ENCODE measurements at places on chromosomes 11 and 22. TPM values are rescaled to one million over a fixed set of nuclear protein-coding genes. Genes with fewer than 3 reads are reported as not detected.

OPCML gene
- not detected for total RNA-seq

DDI1 gene
- total RNA-seq: not detected

GDPD5 gene
- total RNA-seq: 18.2 TPM

DDTL gene
- total RNA-seq: 3.3 TPM

UPK3A gene
- total RNA-seq: not detected

NNMT gene
- total RNA-seq: not detected

DNA sequence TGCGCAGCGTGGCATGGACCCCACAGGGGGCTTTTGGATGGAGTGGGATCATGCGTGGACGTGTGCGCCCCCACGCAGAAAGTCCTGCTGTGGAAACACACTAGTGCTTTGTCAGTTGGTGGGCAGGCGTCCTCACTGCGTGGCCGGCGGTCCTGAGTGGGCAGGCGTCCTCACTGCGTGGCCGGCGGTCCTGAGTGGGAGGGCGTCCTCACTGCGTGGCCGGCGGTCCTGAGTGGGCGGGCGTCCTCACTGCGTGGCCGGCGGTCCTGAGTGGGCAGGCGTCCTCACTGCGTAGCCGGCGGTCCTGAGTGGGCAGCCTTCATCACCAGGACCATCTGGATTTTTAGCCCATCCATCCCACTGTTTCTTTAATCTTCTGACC, 205.9 kb downstream of the TBC1D22A start:
- DNase-seq: no peak

DNA sequence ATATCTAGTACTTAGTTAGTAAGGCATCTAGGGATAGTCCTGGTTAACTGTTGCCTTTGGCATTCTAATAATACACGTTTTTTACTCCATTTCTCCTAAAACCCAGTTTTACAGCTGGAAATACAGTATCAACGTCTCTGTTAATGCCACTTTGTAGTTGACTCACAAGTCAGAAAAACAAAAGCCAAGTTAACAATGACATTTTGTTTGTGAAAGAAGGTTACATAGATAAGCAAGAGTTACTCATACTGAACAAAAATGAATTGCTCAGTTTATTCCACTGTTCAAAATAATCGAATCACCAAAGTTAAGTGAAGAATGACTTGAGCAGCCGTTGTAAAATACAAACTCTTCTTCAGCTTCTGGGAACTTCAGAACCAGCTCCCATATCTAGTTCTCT, 540.3 kb downstream of the ETS1 start:
- no peak for DNase-seq

- no peak for DNase-seq
Measured at GRCh38 chr11:69425444-69425843, 56.0 kb upstream of the LINC01488 start.

DNA sequence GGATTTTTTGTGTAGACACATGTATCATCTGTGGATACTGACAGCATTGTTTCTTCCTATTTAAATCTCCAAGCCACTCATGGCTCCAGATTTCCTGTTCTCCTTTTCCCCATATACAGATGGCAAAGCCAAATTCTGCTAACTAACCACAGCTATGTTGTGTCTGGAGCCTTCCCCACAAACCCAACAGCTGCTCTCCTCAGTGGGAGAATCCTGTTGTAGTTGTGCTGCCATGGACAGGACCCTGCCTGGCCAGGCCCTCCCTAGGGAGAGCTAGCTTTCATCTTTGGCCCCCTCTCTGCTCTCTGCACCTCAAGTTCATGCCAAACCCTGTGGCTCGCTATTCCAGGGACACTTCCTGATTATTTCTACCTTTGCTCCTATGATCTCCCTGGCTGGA, 106.4 kb upstream of the CCDC90B start:
- no peak for DNase-seq

DNA sequence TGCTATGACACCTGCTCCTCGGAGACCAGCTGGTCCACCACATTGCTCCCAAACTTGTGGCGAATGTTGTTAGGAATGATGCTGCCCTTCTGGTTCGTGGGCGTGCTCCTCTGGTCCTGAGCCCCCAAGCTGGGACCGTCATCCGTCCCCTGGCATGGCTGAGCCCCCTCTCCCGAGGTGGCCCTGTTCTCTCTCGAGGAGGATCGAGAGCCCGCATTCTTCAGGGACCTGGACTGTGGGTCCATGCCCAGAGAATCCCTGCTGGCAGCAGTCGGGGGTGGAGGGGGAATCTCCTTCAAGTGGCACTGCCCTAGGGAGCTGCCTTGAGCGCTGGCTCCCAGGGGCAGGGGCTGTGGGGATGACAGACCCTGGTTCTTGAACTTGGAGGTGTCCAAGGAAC, 17.4 kb downstream of the TST start:
- DNase-seq: no peak

GRCh38 chr11:45921561-45922424, 663 bp upstream of the LARGE2 start:
- peak; percentile 9 for DNase-seq

- DNase-seq: no peak
Measured at GRCh38 chr22:28331695-28332094, 347.9 kb downstream of the TTC28 start.

- DNase-seq: no peak
Measured at GRCh38 chr11:28003615-28004014, 104.3 kb downstream of the KIF18A start.

GRCh38 chr11:777288-778255, at the start of gene GATD1:
Gene GATD1, minus strand, starts transcription at chr11:777487. Its CDS starts 25 bp downstream, at chr11:777462.
- peak; percentile 99 for DNase-seq

- no peak for DNase-seq
Measured at GRCh38 chr11:31474083-31474482, 35.3 kb downstream of the IMMP1L start.

DNA sequence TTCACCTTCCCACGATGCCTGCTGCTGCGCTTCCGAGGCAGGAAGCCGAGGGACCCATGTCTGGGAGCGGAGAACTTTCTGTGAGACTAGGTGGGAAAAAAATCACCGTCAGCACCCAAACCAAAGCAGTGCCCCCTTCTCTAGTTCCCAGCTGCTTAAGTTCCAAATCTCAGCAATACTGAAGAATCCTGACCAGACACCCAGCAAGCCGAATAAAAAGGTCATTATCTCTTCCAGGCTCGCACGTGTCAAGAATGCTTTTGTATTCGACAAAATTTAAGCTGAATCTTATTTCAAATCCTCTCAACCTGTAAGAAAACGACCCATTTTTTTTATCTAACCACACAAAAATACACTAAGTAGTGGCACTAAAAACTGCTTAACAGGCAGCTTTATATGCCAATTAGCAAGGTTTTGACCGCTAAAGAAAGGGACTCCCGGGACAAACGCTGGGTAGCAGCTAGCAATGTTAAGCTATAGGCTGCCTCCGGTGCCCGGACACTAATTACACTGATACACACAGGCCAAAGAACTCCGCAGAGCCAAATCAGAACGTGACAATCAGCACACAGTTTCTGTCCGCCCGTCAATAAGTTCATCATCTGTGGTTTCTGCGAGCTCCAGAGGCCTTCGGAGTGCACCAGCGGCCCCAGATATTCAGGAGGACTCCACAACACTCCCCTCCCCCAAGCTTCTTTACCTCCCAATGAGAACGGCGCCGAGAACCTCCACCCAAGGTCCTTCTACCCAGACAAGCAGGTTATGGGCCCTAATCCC, 728 bp downstream of the RPL3 start:
- no peak for DNase-seq

DNA sequence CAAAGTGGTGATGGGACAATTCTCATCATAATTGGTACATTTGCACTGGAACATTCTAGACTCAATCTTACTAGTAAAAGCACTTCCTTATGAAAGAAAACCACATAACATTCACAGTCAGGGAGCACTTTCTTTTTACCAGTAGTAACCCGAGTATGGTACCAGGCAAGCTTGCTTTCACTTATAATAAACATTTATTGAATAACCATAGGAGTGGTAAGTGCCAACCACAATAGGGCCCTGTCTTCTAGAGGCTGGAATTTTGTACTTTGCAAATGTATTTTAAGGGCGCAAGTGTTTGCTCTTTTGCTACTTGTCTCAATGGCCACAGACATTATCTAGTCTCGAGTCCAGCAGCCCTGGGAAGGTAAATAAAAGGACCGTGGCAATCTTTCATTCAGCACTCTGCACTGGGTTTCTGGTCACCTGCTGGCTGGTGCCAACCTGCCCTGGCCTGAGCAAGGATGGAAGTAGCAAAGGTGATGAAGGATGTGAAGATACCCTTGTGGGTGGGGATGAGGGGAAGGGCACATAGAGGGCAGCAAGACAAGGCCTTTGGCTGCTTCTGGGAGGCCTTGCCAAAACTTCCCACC, 24.2 kb downstream of the C22orf31 start:
- DNase-seq: no peak

- no peak for DNase-seq
Measured at GRCh38 chr11:27505781-27506180, 788 bp downstream of the LIN7C start.

DNA sequence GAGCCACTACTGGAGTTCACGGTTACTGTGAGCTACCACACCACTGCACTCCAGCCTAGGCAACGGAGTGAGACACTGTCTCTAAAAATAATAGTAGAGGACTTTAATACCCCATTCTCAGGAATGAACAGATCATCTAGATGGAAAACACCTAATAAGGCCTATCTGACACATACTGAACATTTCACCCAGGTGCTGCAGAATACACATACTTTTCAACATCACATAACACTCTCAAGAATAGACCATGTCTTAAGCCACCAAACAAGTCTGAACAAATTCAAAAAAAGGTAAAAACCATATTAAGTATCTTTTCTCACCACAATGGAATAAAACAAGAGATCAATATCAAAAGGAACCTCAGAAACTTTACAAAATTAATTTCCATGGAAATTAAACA, 37.9 kb downstream of the DDIAS start:
- no peak for DNase-seq

DNA sequence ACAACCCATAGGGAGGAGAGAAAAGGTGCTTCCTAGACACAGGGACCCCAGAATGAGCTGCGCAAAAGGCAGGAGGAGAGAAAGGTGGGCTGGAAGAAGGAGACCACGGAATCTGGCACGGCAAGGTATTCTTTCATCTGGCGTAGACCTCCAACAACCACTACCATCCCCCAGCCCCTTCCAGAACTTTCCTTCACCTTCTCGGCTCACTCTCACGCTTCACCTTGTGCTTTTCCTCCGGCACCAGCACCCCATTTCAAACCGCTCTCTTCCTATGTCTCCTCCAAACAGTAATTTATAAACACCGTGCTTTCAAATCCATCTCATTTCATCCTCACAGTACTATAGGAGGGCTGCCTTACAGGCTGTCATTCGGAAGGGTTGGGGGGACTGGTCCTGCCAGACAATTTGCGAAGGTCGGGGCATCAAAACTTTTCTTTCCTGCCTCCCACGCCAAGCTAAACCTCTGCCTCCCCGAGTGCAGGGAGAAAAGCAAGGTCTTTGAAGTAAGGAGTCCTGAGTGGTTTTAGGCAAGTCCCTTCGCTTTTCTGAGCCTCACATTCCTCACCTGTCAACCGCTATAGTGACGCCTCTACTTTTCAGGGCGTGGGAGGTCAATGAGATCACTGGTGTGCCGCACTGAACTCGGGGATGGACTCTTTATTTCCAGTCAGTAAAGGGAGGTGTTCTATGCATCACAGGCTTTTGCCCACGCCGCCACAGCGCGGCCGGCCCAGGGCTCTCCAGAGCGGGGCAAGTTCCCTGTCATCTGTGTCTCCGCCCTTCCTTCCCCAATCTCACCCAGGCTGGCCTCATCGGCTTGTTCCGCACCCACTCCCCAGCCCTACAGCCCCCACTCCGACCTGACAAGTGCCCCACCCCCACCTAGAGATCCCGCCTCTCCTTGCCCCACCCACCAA, 800 bp downstream of the KCTD21 start:
- peak; percentile 60 for DNase-seq

- DNase-seq: no peak
Measured at GRCh38 chr11:36073411-36074203, 129.7 kb downstream of the LDLRAD3 start.

DNA sequence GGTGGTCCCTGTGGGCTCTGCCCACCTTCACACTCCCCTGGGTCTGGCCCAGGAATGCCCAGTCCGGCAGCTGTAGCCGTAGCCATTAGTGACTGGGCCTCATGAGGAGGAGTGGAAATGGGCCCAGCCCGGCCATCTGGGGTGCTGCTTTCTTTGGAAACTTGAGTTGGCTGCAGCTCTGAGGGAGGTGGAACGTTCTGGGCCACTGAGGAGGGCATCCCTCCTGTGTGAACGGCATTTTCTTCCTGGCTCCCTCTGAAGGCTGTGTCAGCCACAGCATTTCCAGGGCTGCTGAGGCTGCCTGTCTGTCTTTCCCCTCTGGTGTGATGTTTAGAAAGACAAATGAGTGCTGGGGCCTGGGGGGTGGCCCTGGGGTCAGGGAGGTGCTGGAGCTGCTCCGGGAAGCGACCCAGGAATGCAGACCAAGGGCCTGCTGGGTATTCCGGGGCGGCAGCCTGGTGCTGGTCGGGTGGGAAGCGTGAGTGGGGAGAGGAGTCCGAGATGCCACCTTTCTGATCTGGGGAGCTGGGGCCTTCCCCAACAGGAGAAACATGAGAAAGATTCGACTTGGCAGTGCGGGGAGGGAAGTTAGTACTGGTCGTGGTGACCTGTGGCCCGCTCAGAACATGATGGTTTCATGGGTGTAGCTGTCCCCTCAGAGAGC, 27.1 kb downstream of the PTDSS2 start:
- no peak for DNase-seq
